Nucleus accumbens (tissue), 56 donors: ENCODE measurements at places on chromosomes 1 and 21.

DNA sequence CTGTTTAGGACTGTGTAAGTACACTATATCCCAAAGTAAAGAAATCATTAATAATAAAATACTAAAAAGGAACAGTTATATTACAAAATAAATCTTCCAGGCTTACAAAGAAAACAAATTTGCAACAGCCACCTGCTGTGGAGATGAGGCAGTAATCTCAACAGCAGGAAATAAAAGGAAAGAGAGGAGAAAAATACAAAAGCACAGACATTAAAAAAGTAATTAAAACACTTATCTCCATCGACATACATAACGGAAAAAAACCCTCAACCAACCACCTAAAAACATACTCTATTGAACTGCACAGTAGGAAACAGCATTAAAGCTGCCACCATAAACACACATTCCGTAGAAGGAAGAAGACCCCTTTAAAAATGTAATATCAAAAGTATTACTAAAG, 317.6 kb downstream of the DPYD start:
- no peak for DNase-seq

DNA sequence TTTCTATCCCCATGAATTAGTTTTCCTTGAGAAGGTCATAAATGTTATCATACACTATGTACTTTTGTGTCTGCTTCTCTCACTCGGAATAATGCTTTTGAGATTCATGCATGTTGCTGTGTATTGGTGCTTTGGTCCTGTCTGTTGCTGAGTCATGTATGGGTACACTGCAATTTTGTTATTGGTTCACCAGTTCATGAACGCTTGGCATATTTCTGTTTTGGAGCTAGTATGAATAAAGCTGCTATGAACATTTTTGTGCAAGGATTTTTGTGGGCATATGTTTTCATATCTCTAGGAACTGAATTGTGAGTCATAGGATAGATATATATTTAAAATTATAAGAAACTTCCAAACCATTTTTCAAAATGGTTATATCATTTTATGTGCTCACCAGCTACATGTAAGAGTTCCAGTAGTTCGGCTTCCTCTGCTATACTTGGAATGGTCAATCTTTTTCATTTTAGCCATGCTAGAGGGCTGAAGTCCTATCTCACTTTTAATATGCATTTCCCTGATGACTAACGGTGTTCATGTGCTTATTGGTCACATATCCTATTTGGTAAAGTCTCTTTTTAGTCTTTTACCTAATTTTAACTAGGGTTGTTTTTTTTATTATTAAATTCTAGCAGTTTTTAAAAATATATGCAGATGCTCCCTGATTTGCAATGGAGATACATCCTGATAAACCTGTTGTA, 38.2 kb downstream of the ETS2 start:
- DNase-seq = no peak

GRCh38 chr1:31297277-31298247, 730 bp downstream of the ZCCHC17 start:
- DNase-seq = no peak

DNA sequence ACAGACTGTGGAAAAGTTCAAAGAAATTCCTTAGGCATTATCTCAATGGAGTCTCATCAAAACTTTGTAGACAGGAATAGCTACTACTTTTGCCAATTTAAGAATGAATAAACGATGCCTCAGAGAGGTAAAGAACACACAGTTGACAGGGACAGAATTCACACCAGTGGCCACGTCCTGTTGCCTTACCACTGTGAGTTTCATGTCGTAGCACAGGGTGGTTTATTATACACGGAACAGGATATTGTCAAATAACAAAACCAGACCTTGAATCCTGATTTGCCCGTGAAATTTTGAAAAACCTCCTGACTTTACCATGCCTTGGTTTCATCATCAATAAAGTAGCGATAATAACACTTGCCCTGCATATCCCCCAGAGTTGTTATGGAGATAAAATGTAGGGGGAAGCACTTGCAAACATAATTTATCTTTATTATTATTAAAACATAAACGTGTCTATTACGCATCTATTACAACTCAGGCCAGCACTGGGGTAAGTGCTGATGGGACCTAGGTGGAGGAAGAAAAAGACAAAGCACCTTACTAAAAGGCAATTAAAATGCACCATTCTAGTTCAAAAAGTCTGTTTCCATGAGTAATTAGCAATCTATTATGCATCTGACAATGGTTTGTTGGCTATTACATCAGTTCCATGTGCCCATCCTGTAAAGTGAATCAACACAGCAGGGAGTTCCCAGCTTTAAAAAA, 408.1 kb upstream of the RUNX1 start:
- DNase-seq = no peak

GRCh38 chr1:14977338-14977931, 176.1 kb upstream of the TMEM51 start:
- DNase-seq = no peak

- DNase-seq = no peak
Observed at GRCh38 chr1:42943166-42943565, 15.5 kb downstream of the SLC2A1 start.

DNA sequence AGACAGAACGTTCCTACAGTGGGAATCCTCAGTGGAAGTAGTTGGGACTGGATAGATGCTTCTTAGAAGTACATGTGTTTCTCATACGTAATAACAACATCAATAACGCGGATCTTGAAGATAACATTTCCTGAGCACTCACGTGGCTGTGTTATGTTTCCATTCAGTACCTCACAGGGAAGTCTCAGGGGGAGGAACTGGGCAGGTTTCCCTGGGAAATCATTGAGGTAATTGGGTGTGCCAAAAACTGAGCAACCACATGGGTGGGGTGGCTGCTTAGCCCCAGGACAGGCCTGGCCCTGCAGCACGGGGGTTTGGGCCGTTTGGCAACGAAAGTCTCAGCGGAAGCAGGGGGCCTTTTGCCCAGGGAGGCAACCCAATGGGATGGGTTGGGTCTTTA, 133.8 kb downstream of the ZSCAN20 start:
- DNase-seq = no peak
